ENCODE measurements at places on chromosomes 12 and 14.
A peak's percentile ranks its signal among the peaks of the same experiment; 100 is the strongest.

GRCh38 chr14:80607430-80608190, 333.9 kb downstream of the CEP128 start:
- no peak for ATAC-seq

DNA sequence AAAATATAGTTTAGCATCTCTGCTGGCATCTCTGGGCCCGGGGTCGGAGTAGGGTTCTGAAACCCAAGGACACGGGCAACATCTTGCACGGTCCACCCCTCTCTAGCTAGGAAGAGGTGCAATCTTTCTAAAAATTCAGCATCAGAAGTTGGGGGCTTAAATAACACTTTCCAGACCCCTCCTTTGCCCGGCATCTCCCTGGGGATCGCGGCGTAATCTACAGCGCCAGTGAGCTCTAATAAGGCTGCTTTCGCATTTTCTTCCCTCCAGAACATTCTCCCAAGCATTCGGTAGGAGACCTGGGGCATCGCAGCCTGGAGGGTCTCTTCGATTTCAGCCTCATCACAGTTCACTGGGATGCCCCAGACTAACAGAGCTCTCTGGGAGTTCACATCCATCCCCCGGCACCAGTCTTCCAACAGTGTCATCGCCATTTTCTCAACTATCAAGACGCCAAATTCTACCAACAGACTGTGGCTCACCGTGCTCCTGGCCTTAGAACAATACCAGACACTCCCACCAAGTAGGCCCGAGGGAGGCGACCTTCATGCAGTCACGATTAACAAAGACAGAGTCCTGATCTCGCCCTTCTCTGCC, 880 bp downstream of the PNMA1 start:
- ATAC-seq, result no peak

GRCh38 chr12:108911915-108912314, 32.0 kb downstream of the DAO start:
- ATAC-seq, result no peak

DNA sequence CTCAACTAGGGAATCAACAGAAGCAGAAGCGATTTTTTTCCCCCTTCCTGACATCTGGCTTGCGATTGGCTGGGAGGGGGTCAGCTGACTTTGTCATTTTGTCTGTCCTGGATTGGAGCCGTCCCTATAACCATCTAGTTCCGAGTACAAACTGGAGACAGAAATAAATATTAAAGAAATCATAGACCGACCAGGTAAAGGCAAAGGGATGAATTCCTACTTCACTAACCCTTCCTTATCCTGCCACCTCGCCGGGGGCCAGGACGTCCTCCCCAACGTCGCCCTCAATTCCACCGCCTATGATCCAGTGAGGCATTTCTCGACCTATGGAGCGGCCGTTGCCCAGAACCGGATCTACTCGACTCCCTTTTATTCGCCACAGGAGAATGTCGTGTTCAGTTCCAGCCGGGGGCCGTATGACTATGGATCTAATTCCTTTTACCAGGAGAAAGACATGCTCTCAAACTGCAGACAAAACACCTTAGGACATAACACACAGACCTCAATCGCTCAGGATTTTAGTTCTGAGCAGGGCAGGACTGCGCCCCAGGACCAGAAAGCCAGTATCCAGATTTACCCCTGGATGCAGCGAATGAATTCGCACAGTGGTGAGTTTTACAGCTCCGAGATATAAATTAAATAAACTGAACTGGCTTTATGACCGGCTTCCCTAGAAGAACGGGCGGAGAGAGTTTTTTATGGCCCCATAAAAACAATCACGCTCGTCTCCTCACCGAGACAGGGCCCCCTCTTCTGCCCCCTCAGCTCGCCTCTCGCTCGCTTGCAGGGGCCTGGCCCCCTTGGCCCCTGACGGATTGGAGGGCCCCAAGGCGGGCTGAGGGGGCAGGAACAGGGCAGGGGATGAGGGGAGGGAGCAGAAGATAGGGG, at the start of gene HOXC6:
Gene HOXC6, plus strand, starts transcription at position 127 of the 888 bp plus-strand sequence. Its CDS starts 82 bp downstream, at position 209.
- ATAC-seq, result peak; percentile 19

DNA sequence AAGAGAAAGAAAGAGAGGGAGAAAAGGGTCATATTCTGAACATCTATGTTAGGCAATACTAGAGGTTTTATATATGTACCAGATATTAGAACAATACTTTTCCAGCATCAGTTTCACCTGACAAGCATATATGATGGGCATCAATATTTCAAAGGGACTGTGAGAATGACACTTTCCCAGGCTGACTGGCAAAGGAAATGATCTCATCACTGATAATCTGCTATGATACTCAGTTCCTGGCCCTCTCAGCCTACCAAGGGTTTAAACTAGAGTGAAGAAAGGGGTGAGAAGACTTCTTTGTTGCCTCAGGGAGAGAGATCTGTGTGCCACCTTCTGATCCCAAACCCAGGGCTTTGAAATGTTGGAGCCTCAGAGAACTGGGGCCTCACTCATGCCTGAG, 183.5 kb downstream of the TTC8 start:
- no peak for ATAC-seq

- no peak for ATAC-seq
Measured at GRCh38 chr14:36056845-36057244, 119.7 kb downstream of the PTCSC3 start.

- ATAC-seq, result no peak
Measured at GRCh38 chr14:78764240-78764639, 594.1 kb downstream of the NRXN3 start.

- ATAC-seq, result no peak
Measured at GRCh38 chr14:65599375-65599774, 186.8 kb downstream of the FUT8 start.

DNA sequence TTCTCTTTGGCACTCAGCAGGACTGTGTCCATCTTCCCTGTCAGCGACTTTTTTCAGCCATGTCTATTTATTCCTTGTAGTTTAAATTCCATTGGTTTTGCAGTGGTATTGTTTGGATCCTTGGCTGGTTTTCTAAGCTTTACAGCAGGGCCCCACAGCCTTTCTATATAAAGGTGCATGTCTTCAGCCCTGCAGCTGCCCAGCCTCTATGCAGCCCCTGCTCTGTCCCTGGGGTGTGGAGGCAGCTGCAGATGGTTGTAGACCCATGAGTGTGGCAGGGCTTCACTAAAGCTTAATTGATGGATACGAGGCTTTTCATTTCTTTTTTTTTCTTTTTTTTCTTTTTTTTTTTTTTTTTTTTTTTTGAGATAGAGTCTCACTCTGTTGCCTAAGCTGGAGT, 29.7 kb downstream of the SFSWAP start:
- no peak for ATAC-seq

GRCh38 chr14:64303471-64303917, 9.3 kb upstream of the ESR2 start:
- peak; percentile 66 for ATAC-seq

DNA sequence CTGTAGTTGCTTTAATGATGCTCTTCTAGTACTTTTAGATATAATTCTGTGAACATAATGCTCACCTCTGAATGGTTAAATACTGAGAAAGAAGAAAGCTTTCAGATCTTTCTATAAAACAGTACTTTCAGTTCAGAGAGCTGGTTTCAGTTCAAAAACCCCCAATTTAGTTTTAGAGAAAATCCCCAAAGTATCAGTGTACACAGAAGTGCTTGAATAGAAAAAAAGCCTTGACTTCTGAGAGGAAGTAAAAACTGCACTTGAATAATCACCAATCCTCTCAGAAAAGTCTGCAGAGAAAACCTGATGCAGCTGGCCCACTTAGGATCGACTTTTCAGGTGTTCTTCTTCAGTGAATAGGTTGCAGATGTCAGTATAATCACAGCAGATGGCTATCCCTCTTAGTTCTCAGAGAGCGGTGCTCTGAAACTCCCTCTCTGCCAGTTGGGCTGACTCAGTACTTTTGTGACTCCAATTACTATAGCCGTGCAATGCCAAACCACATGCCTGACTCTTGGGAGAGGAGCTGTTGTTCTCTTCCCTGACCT, 616.3 kb downstream of the LRFN5 start:
- ATAC-seq, result peak; percentile 44

DNA sequence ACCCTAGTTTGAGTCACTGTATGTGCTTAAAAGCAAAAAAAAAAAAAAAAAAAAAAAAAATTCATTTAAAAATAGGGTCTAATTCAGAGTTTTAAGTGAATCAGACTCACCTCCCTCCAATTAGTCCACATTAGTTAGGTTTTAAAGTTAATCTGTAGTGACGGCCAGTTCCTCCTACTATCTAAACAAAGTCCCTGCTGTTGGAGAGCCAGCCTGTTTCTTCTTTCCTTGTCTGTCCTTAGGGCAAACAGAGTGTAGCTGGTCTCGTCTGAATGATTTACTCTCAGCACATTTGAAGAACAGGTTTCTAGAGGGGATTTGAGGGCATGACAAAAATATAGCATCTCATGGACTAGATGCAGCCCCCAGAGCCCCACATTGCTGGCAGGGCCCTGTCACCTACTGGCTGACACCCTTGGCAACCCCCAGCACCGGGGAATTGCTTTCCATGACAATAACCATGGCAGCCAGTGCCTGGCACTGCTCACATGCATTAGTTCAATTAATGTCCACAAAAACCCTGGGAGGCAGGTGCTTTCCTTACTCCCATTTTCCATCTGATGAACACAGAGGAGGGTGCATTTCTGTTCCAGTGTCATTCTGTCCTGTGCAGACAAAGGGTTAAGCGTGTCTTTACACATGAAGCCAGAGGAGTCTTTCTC, 138.3 kb downstream of the PLXNC1 start:
- ATAC-seq, result peak; percentile 73

DNA sequence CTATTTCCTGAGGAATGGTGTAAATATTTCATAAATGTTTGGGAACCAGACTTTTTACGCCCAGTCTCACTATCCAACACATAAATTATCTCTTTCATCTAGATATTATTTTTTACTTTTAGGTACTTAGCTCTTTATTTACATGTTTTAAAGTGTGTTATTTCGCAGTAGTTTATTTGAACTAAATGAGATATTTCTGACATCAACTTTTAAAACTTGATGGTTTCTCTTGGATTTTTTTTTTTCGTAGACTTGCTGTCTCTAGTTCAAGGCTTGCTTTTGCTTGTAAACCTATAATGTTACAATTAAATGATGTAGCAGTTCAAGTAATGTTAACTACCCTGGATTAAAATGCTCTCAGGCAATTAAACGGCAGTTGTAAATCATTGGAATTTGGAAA, 241.7 kb upstream of the PDE3A start:
- ATAC-seq, result no peak

GRCh38 chr12:3820122-3820521, 53.1 kb downstream of the PARP11 start:
- peak; percentile 35 for ATAC-seq

DNA sequence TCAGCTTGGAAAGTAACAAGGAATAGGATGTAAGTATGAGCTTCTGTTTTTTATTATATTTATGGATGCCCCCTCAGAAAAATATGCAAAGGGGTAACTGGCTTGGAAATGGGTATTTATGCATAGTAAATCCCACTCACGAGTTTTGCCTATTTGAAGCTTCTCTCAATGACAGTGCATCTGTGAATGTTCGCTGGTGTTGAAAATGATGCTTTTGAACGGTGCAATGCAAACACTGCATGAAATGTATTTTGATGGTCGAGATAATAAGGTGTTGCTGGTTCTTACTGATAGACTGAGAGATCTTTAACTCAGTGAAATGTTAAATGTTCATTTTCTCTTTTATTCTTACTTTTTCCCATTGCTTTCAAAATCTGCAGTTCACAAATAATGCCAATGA, 36.0 kb upstream of the PSEN1 start:
- no peak for ATAC-seq

DNA sequence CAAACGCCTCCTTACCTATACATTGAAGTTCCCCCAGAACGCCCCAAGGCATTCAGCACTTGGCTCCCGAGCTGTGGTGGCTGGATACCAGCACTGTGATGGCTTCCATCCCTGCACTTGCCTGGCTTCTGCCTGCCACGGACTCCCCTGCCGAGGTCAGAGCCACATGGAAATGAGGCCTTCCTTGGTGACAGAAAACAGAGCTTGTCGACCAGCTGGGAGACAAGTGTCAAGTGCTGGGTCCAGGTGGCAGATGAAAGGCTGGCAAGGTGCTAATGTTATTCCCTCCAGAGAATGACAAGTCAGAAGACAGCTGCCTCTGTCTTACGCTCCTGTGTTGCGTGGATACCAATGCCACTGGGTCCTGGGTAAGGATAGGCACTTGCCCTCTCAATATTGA, 26.2 kb upstream of the GNG2 start:
- peak; percentile 28 for ATAC-seq

DNA sequence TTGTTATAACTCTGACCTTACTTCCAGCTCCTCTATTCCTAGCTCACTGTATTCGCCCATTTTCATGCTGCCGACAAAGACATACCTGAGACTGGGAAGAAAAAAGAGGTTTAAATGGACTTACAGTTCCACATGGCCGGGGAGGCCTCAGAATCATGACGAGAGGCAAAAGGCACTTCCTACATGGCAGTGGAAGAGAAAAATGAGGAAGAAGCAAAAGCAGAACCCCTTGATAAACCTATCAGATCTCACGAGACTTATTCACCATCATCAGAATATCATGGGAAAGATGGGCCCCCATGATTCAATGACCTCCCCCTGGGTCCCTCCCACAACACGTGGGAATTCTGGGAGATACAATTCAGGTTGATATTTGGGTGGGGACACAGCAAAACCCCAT, 14.5 kb upstream of the PHC1 start:
- no peak for ATAC-seq

DNA sequence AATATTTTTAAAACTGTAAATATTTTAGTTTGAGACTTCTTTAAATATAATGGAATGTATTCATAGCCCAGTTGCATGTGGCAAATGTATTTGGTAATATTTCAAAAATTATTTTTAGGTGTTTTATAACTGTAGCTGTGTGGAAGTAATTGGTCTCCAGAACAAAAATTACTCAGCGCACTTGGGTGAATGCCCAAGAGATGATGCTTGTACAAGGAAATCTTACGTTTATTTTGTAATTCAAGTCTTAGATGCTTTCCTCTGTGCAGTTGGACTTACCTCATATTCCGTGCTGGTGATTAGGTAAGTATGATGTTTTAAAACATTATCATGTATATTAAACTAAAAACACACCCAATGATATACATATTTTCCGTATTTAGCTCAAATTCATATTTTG, 76.7 kb upstream of the SLCO1B1 start:
- ATAC-seq, result no peak

DNA sequence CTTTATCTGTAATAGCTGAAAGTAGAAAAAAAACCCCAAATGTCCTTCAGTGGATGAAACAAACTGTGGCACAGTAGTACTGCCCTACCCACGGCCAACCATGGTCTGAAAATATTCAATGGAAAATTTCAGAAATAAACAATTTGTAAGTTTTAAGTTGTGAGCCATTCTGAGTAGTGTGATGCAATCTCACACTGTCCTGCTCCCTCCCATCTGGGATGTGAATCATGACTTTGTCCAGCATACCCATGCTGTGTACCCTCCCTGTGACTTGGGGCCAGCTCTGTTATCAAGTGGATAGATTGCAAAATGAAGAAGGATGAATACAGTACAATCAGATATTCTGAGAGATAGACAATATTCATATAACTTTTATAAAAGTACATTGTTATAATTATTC, 106.2 kb downstream of the SMOC1 start:
- no peak for ATAC-seq

GRCh38 chr14:33917661-33918060, 33.2 kb downstream of the EGLN3 start:
- ATAC-seq, result no peak

- ATAC-seq, result peak; percentile 83
Measured at GRCh38 chr14:28879573-28879996, 113.0 kb downstream of the FOXG1 start.
